ENCODE measurements at places on chromosomes 16 and 17.

GRCh38 chr16:642189-643049, 791 bp downstream of the MCRIP2 start:
- DNase-seq, result no peak

DNA sequence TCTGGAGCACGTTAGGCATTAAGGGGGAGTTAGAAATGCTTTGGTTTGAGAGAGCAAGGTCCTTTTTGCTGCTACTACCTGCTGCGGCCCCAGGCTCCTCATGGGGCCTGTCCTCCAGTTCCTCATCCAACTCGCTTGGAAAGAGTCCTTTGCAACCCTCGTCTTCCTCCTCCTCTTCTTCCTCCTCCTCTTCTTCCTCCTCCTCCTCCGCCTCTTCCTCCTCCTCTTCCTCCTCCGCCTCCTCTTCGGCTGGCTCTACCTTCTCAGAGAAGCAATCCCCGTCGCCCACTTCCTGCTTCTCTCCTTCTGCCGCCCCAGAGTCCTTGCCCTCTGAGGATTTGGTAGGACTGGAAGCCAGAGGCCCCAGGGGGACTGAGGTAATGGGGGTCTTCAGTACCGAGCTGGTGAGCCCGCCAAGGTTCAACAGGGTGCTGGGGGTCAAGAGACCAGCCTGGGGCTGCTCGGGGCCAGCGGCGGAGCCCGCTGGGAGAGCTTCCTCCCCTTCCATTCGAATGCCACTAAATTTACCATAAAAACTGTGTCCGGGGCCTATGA, 89.3 kb downstream of the ZFHX3 start:
- DNase-seq, result no peak

DNA sequence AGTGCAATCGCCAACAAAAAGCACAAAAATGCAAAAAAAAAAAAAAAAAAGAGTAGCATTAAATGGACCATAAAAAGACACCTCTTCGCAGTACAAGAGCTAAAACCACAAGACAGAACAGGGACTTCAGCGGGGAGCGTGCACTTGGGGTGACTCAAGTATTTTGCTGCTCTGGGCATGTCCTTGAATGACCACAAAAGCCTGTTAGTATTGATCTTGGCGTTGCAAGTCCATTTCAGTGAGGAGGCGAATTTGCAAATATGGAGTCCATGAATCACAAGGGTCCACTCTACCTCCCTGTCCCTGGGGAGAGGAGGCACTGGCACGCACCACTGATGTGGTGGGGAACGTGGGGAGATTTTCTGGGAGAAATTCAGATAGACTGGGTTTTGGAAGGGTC, 78.9 kb downstream of the CNGB1 start:
- no peak for DNase-seq

GRCh38 chr17:72258711-72259110, 137.9 kb downstream of the SOX9 start:
- no peak for DNase-seq

Measured in NCI-H1092 (cell line).